Activated CD8-positive, alpha-beta memory T cell treated with anti-CD3 and anti-CD28 coated beads, Interleukin-2, amount 10 ng/mL, durations not matched to agents 7 days and 5 days (primary cell): ENCODE measurements at places on chromosomes 12 and 14. TPM values are rescaled to one million over a fixed set of nuclear protein-coding genes. Genes with fewer than 3 reads are reported as not detected.

RTN1 gene
- not detected for total RNA-seq

ACSM4 gene
- total RNA-seq = not detected

CCDC177 gene
- not detected for total RNA-seq

AKAP6 gene
- total RNA-seq = 0.82 TPM

CHMP4A gene
- 80.5 TPM for total RNA-seq

C14orf180 gene
- total RNA-seq = not detected

EEA1 gene
- 14.7 TPM for total RNA-seq

MYO1H gene
- not detected for total RNA-seq

VASH1 gene
- total RNA-seq = 3.3 TPM

DPPA3 gene
- total RNA-seq = not detected

LRRIQ1 gene
- not detected for total RNA-seq

GRIP1 gene
- 1.9 TPM for total RNA-seq

CTSG gene
- not detected for total RNA-seq

GNS gene
- 24.1 TPM for total RNA-seq

KSR2 gene
- total RNA-seq = not detected

RAB5B gene
- total RNA-seq = 55.6 TPM

KRT80 gene
- not detected for total RNA-seq

DIABLO gene
- total RNA-seq = 46.1 TPM

PMEL gene
- total RNA-seq = 0.37 TPM

KITLG gene
- total RNA-seq = not detected
